Heart right ventricle (tissue), 16 donors: ENCODE measurements at places on chromosomes 3 and 15.

GRCh38 chr3:82144811-82145210 is 383.4 kb upstream of the GBE1 start:
- no peak overlapping the region for H3K4me3 ChIP-seq
- H3K27ac ChIP-seq: no peak overlapping the region
- DNase-seq: no peak
- H3K36me3 ChIP-seq: no peaks in the 10 kb centered on the region

DNA sequence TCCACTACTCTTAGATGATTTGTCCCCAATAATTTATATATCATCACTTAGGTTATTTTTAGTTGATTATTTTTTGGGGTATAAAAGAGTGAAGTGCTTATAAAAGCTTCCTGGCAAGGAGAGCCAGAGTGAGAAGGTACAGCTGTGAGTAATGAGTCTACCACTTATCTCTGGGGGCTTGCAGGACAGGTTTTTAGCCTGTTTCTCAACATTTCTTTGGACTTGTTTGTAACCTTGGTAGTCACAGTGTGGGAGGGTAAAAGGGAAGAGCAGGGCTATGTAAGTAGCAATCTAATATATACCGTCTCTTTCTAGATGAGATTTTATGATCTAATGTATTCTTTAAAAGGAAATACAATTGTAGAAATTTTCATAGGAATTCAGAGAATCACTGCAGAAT is 321.3 kb upstream of the GOLIM4 start:
- no peaks in the 10 kb centered on the region for H3K36me3 ChIP-seq
- H3K4me1 ChIP-seq: no peaks in the 10 kb centered on the region
- H3K4me3 ChIP-seq: no peak overlapping the region
- H3K27me3 ChIP-seq: no peaks in the 10 kb centered on the region
- H3K27ac ChIP-seq: no peak overlapping the region
- no peak for DNase-seq

GRCh38 chr15:48266024-48266689 is 60.1 kb downstream of the SLC12A1 start:
- H3K4me3 ChIP-seq: no peak overlapping the region
- no peak for DNase-seq
- no peaks in the 10 kb centered on the region for H3K36me3 ChIP-seq
- H3K4me1 ChIP-seq: no peaks in the 10 kb centered on the region

DNA sequence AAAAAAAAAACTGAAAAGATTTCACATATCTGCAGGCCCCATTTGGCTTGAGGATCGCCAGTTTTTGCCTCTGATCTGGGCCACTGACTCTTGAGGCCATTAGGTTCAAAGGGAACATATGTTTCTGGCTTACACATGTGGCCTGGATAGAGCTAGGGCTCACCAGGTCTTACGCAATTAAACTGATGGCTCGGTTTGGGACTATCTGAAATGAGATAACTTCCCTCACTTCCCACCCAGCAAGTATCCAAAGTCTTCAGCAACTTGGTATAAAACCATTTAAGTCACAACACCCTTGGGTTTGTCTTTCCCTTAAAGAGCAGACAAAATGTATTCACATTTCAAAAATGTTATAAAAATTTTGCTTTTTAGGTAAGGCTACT is 36.3 kb downstream of the LRIG1 start:
- H3K4me3 ChIP-seq: no peak overlapping the region
- H3K27me3 ChIP-seq: no peaks in the 10 kb centered on the region
- peaks cover 10% of the 10 kb centered on the region for H3K36me3 ChIP-seq
- DNase-seq: no peak
- H3K27ac ChIP-seq: no peak overlapping the region
- peaks cover 57% of the 10 kb centered on the region for H3K4me1 ChIP-seq

DNA sequence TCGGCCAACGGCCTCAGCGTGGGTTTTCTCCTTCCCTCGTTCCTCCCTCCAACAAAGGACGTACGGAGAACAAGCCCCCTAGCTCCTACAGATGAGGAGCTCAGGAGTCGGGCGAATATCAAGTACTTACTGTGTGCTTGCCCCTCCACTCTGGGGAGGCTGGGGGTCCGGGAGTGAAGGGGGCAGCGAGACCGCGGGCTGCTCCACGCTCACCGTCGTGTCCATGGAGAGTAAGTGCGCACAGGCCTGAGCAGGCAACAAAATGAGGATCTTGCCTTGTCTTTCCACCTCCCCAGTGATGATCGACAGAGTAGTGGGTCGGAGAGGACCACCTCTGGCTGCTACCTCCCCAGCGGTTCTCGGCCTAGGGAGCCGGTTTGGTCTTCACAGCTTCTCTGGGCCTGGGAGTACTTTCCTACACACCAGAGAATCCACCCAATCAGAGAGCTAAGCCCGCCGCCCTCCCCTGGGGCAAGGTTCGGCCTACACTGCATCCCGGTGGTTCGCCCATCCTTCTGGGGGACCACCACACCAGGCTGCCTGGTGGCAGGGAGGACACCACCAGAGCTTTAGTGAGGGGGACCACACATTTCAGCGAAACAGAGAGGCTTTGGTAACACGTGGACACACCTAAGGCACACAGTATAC is 603 bp upstream of the TRANK1 start:
- H3K36me3 ChIP-seq: no peaks in the 10 kb centered on the region
- no peak overlapping the region for H3K27ac ChIP-seq
- no peak for DNase-seq
- H3K4me1 ChIP-seq: peaks cover 25% of the 10 kb centered on the region
- H3K4me3 ChIP-seq: peak overlapping the region; percentile 94
- H3K27me3 ChIP-seq: no peaks in the 10 kb centered on the region

DNA sequence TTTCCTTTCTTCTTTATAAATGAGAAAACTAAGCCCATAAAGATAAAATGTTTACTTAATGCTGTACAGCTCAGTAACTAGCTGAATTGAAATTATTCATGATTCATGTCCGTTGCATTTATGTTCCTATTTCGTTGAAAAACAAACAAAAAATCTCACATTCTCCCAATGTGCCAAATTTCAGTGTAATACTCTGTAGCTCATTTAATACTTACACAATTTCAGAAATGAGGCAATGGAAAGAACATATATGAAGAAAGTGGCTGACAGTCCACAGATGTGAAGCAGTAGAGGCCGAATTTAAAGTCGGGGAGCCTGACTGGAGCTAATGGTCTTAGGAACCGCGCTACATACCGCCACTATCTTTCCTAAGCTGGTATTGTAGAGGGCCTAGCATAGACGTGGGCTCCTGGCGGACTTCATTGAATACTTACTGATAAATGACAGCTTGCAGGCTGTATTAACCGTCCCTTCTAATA is 651 bp downstream of the PLSCR2 start:
- peak overlapping the region; percentile 86 for H3K27ac ChIP-seq
- no peak overlapping the region for H3K4me3 ChIP-seq
- peaks cover 10% of the 10 kb centered on the region for H3K4me1 ChIP-seq

GRCh38 chr15:92715758-92716157 is 60.2 kb upstream of the FAM174B start:
- H3K27ac ChIP-seq: no peak overlapping the region
- no peak for DNase-seq
- H3K36me3 ChIP-seq: no peaks in the 10 kb centered on the region
- no peak overlapping the region for H3K4me3 ChIP-seq
- no peaks in the 10 kb centered on the region for H3K4me1 ChIP-seq
- no peaks in the 10 kb centered on the region for H3K27me3 ChIP-seq

- peak overlapping the region; percentile 39 for H3K27ac ChIP-seq
- peaks cover 39% of the 10 kb centered on the region for H3K4me1 ChIP-seq
- H3K4me3 ChIP-seq: no peak overlapping the region
- H3K36me3 ChIP-seq: peaks cover 17% of the 10 kb centered on the region
- DNase-seq: no peak
Observed at GRCh38 chr15:85672332-85673084, 122.2 kb downstream of the KLHL25 start.
